NCI-H460 (cell line): ENCODE measurements at places on chromosomes 16 and 17.

GRCh38 chr17:77840513-77841165, 117.9 kb upstream of the TNRC6C start:
- no peak for DNase-seq

DNA sequence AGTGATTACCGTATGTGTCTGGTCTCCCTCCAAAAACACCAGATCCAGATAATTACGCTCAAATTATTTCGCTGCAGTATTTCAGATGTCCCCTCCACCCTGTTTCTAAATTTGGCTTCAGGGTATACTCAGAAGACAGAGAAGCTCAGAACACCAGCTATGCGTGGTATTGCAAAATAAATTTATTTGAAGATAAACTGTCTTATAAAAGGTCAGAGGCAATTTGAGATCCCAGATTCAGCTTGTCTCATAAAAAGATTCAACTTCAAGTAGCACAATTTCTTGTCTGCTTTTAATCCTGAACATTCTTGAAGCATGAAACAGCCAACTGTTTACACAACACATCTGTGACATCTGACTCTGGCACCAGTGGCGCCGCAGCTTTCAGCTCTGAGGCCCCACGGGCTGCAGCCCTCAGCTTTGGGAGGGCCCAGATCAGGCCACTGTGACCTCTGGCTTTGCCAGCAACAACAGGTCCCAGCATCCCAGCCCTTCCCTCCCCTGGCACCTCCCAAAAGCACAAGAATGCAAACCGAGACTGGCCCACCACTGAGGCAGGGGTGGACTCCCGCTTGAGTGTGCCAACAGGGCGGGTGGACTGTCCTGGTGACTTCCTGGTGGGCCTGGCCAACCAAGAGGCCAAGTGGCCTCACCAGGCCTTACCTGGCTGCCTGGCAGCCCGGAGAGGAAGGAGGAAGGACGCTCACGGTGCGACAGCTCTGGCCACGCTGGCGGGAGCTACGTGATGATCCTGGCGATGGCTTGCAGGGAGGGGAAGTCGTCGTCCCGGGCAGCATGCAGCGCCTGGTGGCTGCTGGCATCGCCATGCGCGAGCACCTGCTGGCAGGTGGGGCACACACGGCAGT, 8.0 kb downstream of the SYNGR3 start:
- DNase-seq = no peak

DNA sequence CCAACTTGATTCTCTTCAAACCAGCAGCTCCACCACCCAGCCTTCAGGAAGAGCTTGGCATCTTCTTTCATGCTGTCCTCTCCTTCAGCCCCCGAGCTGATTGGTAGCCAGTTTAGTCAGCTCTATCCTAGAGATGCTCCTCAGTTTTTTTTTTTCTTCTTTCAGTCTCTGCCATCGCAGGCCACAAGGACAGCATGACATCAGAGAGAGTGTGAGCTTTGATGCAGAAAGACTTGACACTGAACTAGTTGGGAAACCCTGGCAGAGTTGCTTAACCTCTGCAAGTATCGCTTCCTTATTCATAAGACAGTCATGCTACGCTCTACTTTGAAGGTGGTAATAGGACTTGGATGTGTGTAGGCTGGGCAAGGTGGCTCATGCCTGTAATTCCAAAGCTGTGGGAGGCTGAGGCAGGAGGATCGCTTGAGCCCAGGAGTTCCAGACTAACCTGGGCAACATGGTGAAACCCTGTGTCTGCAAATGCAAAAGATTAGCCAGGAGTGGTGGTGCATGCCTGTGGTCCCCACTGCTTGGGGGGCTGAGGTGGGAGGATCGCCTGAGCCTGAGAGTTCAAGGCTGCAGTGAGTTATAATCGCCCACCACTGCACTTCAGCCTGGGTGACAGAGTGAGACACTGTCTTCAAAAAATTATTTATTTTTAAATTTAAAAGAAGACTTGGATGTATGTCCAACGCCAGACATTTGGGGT, 2.6 kb downstream of the CD300LB start:
- DNase-seq = no peak

- no peak for DNase-seq
Measured at GRCh38 chr16:9706217-9706836, 475.9 kb downstream of the GRIN2A start.

DNA sequence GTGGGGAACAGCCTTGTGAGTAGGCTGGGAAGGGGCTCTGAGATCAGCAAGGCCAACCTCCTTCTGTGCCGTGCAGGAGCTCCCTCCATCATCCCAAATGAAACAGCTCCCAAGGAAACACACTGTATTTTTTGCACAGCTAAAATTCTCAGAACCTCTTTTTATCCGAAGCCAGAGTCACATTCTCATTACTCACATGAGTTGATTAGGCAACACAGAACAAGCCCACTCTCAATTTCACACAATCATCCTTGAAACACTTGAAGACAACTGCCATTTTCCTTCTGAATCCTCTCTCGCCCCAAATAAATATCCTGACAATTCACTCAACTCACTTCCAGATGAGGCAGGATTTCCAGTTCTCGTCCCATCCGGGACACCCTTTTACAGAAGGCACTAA, 66.1 kb downstream of the MYO18A start:
- DNase-seq = no peak

DNA sequence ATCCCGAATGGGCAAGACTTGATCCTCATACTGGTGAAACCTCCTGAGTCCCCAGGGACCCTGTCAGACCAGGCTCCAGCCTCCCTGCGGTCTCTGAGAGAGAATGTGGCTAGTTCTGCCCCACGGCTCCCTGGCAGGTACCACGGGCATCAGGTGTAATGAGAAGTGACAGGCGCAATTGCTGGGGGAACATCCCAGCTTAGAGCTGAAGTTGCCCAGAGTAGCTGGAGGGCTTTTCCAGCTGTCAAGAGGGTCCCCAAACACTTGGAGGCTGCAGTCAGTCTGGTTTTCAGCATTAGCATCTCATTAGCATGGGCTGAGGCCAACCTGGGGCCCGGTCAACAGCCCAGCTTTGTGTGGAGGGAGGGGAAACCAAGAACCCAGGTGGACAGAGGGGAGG, 100.0 kb upstream of the TMEM132E start:
- no peak for DNase-seq

DNA sequence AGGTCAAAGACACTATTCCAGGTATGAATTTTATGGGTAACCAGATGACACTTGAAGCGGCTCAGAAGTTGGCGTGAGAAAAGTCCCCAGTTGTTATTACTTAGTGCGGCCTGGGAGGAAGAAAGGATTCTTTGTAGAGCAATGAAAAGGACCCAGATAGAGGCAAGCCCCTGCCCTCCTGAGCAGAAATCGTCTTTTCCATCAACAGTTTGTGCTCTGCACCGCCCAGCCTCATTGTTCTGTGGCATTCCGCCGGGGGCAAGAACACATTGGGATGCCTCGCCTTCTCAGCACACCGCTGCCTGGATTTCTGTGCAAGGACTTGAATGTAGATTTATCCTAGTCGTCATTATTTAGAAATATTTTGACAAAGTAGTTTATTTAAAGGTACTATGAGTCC, 32.7 kb upstream of the CRHR1 start:
- DNase-seq = no peak

DNA sequence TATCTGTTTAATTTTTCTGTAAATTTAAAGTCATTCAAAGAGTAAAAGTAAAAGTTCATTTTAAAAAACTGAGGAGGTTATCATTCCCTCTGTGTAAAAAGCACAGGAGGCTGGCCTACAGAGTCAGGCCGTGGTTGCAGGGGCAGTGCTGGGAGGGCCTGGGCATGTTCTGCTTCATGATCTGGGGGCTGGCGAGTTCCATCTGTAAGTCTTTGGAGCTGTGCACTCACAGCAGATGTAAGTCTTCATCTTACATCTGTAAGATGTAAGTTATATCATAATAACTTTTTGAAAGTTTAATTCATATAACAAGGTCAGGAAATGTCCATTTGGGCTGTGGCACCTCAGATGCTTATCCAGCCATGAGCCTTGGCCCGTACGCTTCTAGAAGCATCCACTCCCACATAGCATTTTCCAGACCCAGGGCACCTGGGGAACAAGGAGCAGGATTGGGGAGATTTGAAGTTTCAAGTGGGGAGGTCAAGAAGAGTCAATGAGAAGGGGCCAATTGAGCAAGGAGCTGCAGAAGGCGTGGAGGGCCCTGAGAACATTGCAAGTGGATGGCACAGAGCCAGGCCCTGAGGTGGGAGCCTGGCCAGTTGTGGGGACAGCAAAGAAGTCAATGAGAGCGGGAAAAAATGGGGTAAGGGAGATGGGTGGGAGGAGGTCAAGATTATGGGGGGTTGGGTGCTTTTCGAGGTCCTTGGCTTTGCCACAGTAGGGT, 54.1 kb downstream of the TNFRSF13B start:
- DNase-seq = no peak

GRCh38 chr17:32292094-32292493, 26.5 kb downstream of the RHBDL3 start:
- no peak for DNase-seq

GRCh38 chr16:30000735-30001631, 4.9 kb downstream of the INO80E start:
- no peak for DNase-seq

GRCh38 chr17:79728169-79728907, 2.4 kb upstream of the ENPP7 start:
- peak; percentile 85 for DNase-seq

- no peak for DNase-seq
Measured at GRCh38 chr17:32931686-32932085, 3.7 kb downstream of the TMEM98 start.

DNA sequence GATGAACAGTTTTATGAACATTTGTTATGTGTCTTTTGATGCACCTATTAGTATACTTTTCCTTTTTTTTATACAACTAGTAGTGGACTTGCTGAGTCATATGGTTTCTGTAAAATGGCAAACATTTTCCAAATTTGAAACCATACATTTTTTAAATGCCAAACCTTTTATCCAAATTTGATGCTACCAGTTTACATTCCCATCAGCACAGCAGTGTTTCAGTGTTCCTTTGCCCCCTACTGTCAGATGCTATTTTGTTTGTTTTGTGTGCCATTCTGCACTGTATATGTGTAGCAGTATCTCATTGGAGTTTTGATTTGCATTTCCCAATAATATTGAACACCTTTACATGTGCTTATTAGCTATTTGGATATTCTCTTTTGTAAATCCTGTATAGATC, 219.4 kb downstream of the TANC2 start:
- no peak for DNase-seq

DNA sequence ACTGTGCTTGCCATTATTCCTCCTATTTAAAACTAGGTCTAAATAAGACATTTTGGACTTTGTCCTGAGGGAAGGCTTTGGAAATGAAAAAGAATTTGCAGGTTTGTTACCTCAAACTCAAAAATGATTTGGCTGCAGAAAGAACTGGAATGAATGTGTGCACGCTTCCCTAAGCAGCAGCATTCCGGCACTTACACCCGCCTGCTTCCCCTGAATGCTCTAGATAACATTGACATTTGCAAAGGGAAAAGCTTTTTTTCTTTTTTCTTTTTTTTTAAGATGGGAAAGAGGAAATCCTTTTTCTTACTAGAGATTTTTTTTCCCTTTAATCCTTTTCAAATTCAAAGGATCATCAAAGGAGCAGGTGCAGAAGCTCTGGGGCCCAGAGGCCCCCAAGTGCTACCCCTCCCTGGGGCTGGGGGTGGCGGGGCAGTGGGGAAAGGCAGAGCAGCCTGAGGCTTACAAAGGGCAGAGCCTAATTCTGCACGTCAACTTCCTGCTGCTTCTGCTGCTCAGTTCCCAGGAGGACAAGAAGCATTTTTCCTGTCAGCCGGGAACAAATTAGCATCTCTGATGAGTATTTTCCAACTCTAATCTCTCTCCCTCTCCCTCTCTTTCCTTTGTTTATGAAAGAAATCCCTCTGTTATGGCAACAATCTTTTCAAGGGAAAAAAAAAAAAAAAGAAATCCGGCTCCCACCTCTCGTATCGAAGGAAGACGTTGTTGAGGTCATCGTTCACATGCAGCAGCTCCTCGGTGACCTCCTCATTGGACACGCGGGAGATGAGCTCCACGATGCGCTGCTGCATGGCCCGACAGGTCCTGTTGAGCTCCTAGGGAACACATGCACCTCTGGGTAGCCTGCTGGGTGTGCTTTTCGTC, 32.1 kb upstream of the SREBF1 start:
- DNase-seq = no peak

DNA sequence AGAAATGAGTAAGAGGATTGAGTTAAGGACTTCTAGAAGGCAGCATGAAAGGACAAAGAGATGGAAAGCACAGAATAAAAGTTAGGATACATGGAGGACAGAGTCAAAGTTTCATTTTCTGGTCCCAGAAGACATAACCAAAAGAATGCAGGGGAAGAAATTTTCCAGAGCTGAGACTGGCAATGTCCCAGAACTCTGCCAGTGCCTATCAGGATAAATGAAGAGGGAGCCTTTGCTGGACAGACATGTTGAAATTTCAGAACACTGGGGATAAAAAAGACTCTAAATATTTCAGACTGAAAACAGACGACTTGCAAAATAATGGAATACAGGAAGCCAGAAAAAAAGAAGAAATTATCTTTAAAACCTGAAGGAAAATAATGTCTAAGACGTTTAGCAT, 55.7 kb downstream of the NT5M start:
- no peak for DNase-seq

DNA sequence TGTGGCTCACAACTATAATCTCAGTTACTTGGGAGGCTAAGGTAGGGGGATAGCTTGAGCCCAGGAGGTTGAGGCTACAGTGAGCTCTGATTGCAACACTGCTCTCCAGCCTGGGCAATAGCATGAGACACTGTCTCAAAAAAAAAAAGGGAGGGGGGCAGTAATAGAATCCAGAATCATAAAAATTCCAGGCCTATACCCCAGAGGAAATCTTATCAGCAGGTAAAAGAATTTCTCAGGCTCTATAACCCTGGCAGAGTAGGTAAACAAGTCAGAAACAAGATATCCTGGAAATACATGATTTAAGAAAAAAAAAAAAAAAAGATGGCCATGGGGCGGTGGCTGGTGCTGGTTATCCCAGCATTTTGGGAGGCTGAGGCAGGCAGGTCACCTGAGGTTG, 12.9 kb downstream of the SPAG9 start:
- DNase-seq = no peak

GRCh38 chr17:29714146-29714545, 91.4 kb upstream of the CORO6 start:
- no peak for DNase-seq

DNA sequence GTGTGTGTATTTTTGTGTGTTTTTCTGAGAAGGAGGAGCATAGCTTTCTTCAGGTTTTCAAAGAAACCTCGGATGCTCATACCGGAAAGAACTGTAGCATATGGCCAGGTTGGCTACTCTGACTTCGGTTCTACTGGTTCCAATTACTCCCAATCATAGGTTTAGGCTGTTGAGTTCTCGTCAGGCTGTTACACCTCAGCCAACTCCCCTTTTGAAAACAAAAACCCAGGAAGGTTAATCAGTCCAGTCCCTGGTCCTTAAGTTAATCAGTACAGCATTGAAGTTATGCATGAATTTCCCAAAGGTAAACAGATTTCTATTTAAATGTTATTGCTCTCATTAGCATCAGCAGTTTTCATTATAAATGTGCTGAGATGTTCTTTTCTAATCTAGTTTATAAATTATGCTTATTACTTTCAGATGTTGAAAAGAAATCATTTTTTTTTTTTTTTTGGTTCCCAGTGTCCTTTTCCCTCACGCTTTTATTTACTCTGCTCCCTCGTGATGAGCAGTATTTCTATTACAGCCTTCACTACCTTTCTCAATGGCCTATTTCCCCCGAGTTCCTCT, 111.0 kb downstream of the NPIPB5 start:
- no peak for DNase-seq
